ENCODE measurements at places on chromosomes 13 and 19. TPM values are rescaled to one million over a fixed set of nuclear protein-coding genes. Genes with fewer than 3 reads are reported as not detected.

GRCh38 chr13:72168126-72168855, 301.3 kb upstream of the DACH1 start:
- DNase-seq: no peak

PTPRH gene
- 0.46 TPM for total RNA-seq

DNA sequence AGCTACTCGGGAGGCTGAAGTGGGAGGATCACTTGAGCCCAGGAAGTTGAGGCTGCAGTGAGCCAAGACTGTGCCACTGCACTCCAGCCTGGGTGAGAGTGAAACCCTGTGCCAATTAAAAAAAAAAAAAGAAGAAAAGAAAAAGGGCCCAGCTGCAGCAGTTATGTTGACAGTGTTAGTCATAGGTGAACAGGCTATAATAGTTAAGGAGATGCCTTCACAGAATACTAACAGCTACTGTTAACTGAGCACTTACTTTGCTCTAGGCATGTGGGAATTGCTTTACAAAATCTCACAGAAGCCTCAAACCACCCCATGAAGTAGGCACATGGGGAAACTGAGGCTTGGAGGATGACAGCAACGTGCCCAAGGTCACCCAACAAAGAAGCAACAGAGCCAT, 3.9 kb downstream of the FBXO17 start:
- DNase-seq: no peak

GRCh38 chr19:10760273-10760944, 42.5 kb downstream of the DNM2 start:
- DNase-seq: no peak

DNA sequence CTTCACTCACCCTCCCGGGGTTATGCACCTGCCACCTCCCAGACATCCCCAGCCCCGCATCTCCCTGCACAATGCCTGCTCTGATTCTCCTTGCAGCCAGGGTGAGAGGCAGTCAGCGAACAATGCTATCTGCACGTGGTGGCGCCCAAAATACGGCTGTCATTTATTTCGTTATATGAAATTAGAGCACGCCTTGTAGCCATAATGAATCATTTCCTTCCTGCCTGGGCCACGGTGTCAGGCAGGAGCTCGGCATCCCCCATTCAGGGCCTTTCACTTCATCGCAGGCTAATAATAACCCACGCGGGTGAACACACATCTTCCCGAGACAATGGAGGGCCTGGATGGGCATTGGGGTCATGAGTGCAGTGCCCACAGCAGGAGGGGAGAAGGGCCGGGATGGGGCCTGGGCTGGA, 143.8 kb upstream of the ZNF507 start:
- DNase-seq: peak; percentile 13

GRCh38 chr19:48533770-48534169, 18.2 kb upstream of the SULT2B1 start:
- no peak for DNase-seq

GRCh38 chr19:12665671-12666264, 774 bp downstream of the MAN2B1 start:
- no peak for DNase-seq

GRCh38 chr19:290372-291005, 714 bp downstream of the PLPP2 start:
- DNase-seq: no peak

ZNF154 gene
- 6.0 TPM for total RNA-seq

GRCh38 chr13:27797228-27797624, 4.9 kb downstream of the GSX1 start:
- no peak for DNase-seq

CYP4F3 gene
- total RNA-seq: 0.07 TPM

- DNase-seq: no peak
These were observed 47.1 kb upstream of the MAP3K10 start for GRCh38 chr19:40144151-40144550.

- DNase-seq: no peak
These were observed 437 bp downstream of the HIPK4 start for GRCh38 chr19:40389404-40390083.

PRSS57 gene
- 0.07 TPM for total RNA-seq

EPS8L1 gene
- 4.7 TPM for total RNA-seq

DNA sequence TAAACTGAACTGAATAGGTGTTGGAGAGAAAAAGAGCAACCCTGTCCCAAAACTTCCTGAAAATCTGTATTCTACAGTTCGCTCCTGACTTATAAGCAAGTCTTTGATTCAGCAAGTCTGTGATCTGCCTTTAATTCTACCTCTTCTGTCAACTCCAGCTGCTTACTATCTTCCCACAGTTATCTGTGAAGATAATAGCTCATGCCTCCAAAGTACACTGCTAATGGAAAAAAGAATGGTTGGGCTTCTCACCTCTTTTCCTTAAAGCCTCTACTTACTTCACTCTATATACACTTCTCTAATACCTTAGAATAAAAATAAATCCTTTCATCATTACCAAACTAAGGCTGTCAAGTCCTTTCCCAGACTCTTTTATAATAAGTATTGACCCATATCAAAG, 391.5 kb upstream of the MIR17HG start:
- DNase-seq: no peak

DNA sequence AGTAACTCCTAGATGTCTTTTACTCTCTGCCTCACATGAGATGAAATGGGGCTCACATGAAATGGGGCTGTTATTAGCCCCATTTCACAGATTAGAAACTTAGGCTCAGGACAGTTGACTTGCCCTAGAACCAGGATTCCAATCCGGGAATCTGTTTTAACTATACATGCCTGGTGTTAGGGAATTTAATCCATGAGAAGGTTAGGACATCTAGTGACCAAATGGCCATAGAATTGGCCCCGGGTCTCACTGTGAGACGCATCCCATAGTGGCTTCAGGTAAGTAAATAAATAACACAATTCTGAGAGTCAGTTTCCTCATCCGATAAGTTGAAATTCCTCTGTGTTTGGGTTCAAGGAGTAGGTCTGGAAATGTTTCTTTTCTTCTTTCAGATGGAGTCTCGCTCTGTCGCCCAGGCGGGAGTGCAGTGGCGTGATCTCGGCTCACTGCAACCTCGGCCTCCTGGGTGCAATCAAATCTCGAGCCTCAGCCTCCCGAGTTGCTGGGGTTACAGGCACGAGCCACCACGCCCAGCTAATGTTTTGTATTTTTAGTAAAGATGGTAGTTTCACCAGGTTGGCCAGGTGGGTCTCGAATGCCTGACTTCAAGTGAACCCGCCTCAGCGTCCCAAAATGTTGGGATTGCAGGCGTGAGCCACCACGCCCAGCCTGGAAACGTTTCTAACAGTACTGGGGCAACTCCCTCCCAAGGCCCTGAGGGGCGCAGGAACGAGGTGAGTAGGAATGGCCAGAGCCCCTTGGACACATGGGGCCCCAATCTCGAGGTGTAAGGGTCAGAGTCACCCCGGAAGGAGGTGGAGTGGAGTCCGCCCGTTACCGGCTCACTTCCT, 1.2 kb upstream of the ZNF574 start:
- DNase-seq: no peak

DNA sequence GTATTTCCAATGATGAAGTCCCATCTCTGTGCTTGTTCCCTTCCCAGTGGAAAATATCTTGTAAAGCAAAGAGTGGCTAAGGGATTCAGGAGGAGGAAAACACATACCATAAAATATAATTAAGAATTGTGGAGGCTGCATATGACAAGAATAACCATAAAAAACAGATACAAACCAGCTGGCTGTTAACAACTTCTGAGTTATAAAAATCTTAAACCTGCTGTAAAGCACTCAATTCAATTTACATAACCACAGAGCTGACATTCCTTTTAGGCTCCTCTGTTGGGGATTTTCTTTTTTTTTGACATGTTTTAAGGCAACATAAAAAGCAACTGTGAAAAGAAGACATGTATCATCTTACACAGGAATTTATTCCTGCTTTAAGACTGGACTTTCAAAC, 207.6 kb downstream of the DACH1 start:
- DNase-seq: no peak

DNA sequence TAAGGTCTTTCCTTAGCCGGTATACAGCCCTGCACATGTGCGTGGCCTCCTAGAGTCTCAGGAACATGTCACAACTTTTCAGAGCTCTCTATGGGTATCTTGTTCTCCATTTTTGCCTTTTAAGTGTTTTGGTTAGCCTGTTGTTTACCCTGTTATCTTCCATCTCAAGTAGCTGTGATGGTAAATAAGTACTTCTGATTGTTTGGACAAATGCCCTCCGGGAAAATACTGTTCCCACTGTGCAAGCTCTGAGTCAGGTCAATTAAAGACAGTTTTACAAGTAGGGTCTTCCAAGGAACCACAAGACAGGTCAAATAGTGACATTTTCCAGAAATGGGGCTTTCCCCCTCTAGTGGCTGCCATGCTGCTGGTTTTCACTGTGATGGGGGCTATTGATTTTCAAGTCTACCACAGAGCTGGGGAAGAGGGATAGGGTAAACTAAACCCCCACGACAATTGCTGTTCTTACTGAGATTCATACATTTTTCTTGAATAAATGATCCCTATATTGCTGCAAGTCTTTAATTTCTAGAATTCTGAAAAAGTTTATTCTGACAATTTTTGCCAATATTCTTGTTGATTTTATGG, 109.5 kb downstream of the TM9SF2 start:
- DNase-seq: no peak

- no peak for DNase-seq
These were observed 10.6 kb downstream of the COQ8B start for GRCh38 chr19:40705950-40706619.

DNA sequence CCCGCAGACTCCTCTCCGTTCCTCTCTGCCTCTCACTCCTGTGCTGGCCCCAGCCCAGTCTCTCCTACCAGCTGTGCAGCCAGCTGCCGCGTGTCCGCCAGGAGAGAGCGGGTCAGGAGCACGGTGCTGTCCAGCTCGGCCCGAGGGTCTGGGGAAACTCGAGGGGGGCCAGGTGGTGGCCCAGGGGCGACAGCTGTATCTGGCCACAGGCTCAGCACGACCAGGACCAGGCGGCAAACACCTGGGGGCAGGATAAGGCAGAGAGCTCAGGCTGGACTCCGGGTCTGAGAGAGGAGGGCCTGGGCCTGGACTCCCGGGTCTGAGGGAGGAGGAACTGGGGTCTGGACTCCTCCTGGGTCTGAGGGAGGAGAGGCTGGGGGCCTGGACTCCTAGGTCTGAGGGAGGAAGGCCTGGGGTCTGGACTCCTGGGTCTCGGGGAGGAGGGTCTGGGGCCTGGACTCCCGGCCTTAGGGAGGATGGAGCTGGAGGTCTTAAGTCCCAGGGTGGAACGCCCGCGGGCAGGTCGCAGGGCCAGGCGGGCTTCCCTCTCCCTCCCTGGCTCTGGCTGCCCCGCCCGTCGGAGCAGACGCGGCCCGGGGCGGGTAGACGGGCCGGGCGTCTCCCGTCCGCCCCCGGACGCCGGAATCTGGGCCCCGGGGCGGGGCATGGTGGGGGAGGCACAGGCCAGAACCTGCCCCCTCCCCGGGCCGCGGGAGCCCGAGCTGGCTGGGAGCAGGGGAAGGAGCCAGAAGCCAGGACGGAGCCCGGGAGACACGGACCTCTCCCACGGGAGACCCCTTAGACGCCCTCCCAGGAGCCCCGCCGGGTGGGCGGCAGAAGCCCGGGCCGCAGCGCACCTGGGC, 1.3 kb downstream of the IL11 start:
- no peak for DNase-seq

- DNase-seq: no peak
These were observed 265.9 kb downstream of the MYO16 start for GRCh38 chr13:108895220-108895704.

GRCh38 chr13:110319397-110319773, 12.3 kb downstream of the COL4A2 start:
- DNase-seq: no peak

ALKBH7 gene
- 26.6 TPM for total RNA-seq

- DNase-seq: no peak
These were observed 74.1 kb downstream of the ABCC4 start for GRCh38 chr13:95226932-95227695.

SPACA4 gene
- not detected for total RNA-seq

DNA sequence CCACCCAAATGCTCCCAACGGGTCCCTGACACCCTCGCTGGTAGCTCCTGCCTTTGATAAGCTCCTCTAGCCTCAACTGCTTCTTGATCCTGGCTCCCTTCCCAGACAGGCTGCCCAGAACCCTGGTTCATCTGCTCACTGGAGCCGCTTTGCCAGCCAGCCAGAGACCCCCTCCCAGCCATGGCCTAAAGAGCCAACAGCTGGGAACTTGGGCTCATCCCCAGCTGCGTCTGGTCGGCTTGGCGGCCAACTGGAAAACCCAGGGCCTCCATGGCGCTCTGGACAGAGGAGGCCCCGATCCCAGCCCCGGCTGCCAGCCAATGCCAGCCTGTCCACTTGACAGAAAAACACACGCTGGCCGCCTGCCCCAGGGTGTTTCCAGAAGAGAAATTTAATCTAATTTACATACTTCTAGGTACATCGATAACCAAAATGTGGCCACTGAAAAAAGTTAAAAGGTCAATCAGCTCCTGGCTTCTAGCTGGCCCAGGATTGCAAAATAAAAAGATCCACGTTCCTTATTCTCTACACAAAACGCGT, 3.0 kb upstream of the AKAP8L start:
- no peak for DNase-seq

CGB1 gene
- not detected for total RNA-seq

DNA sequence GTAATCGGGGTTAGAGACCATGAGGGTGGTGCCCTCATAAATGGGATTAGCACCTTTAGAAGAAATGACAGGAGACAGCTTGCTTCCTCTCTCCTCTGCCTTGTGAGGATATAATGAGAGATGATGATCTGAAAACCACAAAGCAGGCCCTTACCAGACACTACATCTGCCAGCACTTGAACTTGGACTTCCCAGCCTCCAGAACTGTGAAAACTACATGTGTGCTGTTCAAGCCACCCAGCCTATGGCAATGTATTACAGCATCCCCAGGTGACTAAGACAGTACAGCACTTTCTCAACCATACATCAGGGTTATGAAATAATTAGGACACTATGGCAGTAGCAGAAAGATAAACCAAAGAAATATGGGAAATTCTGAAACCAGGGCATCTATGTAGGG, 7.4 kb downstream of the ZNF564 start:
- no peak for DNase-seq

- no peak for DNase-seq
These were observed 11.6 kb upstream of the ZNF536 start for GRCh38 chr19:30360376-30361106.

AKAP8 gene
- 18.4 TPM for total RNA-seq

DNA sequence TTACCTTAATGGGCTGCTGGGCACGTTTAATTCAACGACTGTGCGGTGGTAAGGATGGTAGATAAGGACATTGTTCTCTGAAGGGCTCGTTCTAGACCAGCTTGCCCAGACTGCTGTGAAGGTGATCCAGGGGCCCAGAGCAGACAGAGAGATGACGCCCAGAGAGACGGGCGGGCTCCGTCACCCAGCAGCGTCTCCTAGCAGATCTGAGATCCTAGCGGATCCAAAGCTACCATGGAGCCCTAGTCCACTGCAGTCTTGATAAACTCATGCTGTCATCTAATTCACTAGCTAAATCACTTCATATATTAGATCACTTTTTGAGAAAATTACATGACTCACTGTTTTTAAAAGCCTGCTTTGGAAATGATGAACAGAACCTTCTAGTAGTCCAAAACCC, 21.5 kb downstream of the COL4A2 start:
- no peak for DNase-seq

Measured in pulmonary artery endothelial cell (primary cell).